Hypothalamus (tissue), 51 donors: ENCODE measurements at places on chromosomes 5 and 9.
A peak's percentile ranks its signal among the peaks of the same experiment; 100 is the strongest.

DNA sequence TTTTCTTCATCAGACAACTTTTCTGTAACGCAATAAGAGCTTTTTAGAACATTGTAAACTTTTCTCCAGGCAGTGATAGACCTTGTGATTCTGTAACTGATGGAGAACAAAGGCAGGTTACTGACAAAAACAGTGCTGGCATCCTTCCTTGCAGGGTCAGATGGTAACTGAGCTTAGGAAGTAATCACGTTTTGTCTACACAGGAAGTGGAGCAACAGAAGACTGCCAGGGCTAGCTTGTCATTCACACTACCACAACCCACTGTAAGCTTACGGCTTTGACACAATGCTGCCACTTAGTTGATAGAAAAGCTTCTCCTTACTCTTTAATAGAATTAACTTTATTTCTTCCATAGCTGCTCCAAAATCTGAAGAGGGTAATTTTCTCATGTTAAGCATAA is 46.8 kb downstream of the FBN2 start:
- no peak for DNase-seq

- DNase-seq, result peak; percentile 33
Measured at GRCh38 chr9:69412741-69413150, 87.7 kb downstream of the ENTREP1 start.

DNA sequence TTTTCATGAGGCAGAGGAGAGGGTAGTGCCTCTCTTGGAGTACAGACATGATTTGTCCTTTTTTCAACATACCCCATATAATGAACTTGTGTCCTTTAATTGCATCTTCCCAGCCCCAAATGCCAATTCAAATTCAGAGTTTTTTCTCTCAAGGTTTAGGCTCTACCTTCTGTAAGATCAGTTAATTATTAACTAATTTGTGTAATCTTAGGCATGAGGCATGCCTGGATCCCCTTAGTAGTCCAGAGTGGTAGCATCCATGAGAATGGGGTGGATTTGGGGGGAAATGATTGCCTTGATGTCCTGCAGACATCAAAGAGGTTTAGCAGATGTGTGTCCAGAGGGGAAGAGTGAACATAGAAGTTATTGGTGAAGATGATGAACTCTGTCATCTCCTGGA is 533.3 kb downstream of the LRRC70 start:
- no peak for DNase-seq

DNA sequence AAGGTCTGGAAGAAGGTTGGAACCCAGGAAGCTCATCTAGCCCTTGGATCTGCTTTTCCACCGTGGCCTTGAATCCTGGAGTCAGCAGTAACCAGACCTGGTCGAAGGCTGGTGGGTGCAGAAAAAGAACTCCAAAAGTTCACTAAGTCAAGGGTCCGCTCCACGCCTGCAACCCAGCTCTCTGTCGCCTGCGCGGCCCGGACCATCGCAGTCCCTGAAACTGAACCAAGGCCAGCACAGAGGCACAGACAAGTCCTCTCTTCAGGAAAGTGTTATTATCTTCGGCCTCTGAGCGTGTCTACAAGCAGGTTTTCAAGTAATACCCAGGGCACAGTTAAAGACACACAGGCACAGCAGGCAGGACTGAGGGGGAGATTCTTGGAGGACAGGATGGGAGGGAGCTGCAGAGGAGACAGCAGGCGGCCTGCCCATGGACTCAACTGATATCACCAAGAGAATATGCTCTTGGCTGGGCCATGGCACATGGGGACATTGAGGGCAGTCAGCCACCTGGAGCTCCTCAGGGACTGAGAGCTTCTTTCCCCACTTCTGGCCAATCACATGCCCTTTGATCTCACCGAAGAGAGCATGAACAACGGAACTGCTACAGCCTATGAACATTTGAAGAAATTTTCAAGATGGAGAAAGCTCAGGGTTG is 45.8 kb upstream of the SEMA4D start:
- no peak for DNase-seq

- no peak for DNase-seq
Measured at GRCh38 chr5:171848486-171848885, 62.9 kb downstream of the SMIM23 start.

DNA sequence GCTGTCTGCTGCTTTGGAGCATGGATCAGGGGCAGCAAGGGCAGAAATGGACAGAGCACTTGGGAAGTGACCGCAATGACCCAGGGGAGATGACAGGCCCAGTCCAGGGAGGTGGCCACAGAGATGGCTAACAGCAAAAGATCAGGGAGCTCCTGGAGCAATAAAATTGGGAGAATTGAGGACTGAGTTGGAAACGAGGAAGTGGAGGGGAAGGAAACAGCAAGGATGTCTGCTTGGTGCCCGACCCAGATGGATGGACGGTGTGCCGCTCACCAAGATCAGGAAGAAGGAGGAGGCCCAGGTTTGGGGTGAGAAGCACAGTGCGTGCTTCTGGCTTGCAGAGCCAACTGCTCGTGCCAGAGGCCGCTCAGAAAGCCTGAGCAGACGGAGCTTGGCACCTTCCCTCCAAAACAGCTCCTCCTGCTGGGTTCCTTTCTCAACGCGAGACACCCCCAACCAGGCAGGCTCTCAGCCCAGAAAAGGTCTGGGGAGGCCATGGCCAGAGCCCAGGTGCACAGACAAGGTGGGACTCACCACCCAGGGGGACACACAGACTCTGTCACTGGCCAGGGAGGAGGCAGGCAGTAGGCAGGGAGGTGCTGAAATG is 1.7 kb upstream of the SLC34A1 start:
- no peak for DNase-seq

GRCh38 chr5:124705577-124705976 is 40.9 kb downstream of the ZNF608 start:
- no peak for DNase-seq

- no peak for DNase-seq
Measured at GRCh38 chr9:115341426-115341825, 223.5 kb upstream of the TNC start.

DNA sequence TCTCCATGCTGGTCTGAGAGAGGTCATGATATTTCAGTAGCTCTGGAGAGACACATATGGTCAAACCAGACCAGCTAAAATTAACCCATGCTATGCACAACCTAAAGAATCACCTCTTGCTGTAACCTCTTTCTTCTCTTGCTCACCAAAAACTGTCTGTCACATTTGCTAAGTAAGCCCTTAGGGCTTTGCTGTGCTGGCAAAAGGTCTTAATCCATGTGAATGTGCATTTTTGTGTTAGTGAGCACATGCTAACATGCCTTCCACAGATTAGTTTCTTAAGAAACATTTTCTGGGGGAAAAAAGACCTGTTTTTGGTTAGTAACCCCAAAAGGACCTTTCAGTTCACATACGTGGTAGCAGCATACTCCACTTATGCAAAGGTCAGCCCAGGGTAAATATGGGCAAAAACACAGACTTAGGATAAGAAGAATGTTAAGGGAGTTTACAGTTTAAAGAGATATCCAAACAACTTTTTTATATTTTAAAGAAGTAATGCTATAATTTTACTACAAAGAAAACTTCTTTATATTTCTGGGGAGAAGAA is 124.2 kb upstream of the CCDC152 start:
- DNase-seq, result no peak

- DNase-seq, result no peak
Measured at GRCh38 chr5:39107350-39107749, 33.2 kb upstream of the RICTOR start.

GRCh38 chr5:113495422-113495841 is 7.2 kb upstream of the MCC start:
- DNase-seq, result no peak

DNA sequence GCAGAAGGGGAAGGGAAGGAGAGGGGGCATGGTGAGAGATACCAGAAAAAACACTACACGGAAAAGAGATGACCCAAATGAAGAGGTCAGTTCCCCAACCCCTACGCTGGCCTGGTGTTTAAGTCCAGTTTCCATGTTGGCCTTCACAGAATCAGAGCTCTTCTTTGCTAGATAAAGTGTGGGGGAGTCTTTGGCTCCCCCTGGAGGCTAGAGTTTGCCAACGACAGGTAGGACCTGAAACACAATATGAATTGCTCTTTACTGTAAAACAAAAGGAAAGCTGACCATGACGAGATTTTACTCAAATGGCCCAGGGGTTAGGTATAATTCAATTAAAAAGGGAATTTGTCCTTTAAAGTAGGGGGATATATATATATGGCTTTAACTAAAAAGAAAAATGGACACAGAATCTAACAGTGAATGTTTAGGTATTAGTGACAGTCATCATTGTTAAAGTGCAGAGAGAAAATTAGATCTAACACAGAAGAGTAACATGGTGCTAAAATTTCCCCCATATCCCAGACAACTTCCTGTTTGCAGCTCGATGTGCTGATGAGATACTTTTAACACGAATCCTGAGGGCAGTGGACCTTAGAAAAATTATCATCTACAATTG is 92.0 kb downstream of the SV2C start:
- no peak for DNase-seq

- no peak for DNase-seq
Measured at GRCh38 chr9:129023036-129023907, 4.9 kb downstream of the SH3GLB2 start.

- DNase-seq, result no peak
Measured at GRCh38 chr5:167923396-167923795, 368.0 kb upstream of the WWC1 start.

DNA sequence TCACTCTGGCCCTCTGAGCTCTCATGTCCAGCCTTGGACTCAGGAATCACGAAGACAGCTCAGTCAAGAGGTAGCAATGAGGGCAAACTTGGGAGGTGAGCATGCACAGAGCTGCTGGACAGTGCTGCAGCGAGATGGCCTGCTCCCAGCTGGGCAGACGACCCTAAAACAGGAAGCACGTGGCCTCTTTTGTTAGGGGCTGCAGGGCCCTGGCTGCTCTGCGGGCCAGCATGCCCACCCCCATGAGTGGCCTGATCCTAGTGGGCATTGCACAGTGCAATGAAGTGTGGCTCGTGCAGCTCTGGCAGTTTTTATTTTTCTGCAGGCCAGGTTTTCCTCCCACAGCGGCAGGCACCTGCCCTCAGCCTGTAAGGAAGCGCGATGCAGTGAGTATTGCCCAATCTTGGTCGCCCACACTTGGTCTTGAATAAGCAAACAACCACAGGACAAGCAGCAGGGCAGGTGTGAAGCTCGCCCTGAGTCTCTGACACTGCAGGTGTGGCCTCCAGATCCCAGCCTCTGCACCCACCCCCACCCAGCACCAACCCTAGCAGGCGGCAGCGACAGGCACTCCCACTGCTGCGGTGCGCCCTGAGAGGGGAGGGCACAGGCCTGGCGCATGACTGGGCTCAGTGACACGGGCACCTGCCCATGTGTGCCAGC is 60.8 kb downstream of the SEMA4D start:
- DNase-seq, result no peak

GRCh38 chr9:110073356-110073905 is 134.5 kb downstream of the C9orf152 start:
- no peak for DNase-seq

GRCh38 chr5:7391814-7392692 is 3.9 kb upstream of the ADCY2 start:
- DNase-seq, result peak; percentile 79

GRCh38 chr5:54883374-54884194 is 101.8 kb downstream of the ESM1 start:
- no peak for DNase-seq

GRCh38 chr9:69981686-69982445 is 61.8 kb upstream of the MAMDC2 start:
- no peak for DNase-seq

- no peak for DNase-seq
Measured at GRCh38 chr9:6152788-6153187, 62.8 kb upstream of the IL33 start.

- DNase-seq, result no peak
Measured at GRCh38 chr9:16543686-16544085, 326.8 kb downstream of the BNC2 start.

DNA sequence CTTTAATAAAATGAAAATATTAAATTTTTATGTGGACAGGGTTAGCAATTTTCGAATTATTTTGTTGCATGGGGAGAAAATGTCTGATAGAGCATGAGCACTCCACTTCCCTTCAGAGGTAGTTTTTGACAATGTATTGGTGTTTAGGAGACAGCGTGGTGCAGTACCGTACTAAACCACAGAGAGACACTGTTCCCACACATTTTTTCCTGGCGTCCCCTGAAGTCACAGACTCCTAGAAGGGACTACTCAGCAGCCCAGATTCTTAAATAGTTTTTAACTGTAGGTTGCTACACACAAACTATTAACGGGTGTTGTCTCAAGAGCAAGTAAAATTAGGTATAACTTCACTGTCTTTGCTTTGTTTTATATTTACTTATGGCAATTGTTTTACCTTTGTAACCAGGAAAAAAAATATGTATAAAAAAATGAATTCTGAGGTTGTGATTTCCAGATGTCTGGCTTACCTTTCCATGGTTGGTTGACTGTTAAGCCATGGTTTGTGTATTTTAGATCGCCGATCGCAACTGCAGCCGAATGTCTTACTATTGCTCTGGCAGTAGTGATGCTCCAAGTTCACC is 171.2 kb downstream of the DOCK8 start:
- peak; percentile 28 for DNase-seq

DNA sequence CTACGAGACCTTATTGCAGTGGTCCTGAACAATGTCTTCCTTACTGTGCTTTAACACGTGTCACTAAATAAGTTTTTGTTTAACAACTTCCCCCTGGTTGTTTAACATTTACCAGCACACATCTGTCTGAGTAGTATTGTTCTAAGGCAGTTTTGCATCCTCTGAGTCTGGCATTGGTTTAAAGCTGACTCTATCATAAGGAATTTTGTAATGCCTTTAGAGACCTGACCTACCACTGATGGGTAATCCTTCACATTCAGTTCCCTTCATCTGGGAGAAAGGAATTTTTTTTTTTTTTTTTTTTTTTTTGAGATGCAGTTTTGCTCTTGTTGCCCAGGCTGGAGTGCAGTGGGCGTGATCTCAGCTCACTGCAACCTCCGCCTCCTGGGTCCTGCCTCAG is 20.0 kb upstream of the PCAT7 start:
- no peak for DNase-seq

- DNase-seq, result no peak
Measured at GRCh38 chr5:111278858-111279504, 54.8 kb downstream of the CAMK4 start.

GRCh38 chr5:316210-317085 is 5.1 kb upstream of the AHRR start:
- DNase-seq, result no peak

DNA sequence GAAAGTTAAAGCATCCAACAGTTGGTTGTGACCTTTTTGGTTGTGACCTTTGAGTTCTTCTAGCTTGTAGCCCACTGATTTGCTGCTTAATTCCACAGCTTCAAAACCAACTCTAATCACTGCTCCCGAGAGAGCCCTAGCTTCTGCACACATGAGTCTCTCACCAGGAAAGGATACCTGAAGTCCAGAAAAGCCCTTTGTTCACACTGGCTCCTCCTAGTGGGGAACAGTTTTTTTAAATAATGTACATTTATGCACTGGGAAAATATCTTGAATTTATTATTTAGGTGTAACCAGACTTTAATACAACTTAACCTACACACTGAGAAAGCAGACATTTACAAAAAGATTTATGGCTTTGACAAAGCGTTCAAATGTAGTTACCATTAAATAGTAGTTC is 120.2 kb upstream of the CCDC152 start:
- DNase-seq, result no peak

- DNase-seq, result no peak
Measured at GRCh38 chr9:69757996-69758675, 1.7 kb downstream of the PTAR1 start.

- no peak for DNase-seq
Measured at GRCh38 chr9:126154869-126155268, 171.8 kb upstream of the MVB12B start.

- no peak for DNase-seq
Measured at GRCh38 chr9:93092251-93092991, 3.6 kb upstream of the CARD19 start.
